ENCODE measurements at places on chromosomes 5 and 9.

- DNase-seq: no peak
These were observed 101.6 kb upstream of the APC start for GRCh38 chr5:112635771-112636731.

GRCh38 chr9:115671236-115671962 lies 482.2 kb upstream of the PAPPA start:
- DNase-seq: no peak

- DNase-seq: no peak
These were observed 180.5 kb downstream of the CEMIP2 start for GRCh38 chr9:71587576-71588362.

- no peak for DNase-seq
These were observed 23.9 kb downstream of the TLE1 start for GRCh38 chr9:81665322-81665871.

GRCh38 chr5:178196281-178196812 lies 8.0 kb upstream of the HNRNPAB start:
- no peak for DNase-seq

DNA sequence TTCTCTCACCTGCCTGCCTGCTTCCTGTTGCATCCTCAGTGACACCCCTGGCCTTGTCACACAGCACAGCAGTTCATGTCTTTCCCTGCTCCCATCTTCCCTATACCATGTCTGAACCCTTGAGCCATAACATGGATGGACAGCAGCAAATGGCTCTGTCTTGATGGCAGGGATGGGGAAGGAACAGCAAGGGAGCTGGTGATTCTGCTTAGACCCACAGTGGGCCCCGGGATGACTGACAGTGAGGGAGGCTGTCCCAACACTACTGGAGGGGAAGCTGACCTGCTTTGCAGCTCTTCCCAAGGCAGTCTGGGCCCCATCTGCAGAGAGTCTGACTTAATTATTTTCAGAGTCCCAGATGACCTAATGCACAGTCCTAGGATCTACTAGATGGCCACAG lies 48.2 kb downstream of the MARCHF3 start:
- DNase-seq: no peak

- no peak for DNase-seq
These were observed 53.7 kb downstream of the ZNF462 start for GRCh38 chr9:106916466-106917235.

- DNase-seq: no peak
These were observed 75.0 kb downstream of the NR2F1 start for GRCh38 chr5:93658044-93658443.

DNA sequence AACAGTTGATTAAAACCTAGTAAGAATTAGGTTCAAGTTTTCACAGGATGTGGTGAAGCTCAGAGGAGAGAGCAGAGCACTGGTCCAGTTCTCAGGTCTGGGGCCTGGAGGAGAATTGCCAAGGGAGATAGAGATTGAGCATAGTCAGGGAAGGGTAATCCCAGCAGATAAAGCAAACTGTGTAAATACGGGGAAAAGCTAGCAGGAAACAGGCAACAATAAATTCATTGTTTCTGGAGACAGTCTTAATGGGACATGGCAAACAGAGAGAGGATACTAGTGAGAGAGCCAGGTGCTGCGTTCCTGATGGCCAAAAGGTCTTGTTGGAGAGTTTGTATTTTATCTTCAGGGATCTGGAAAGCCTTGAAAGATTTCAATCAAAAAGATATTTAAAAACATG lies 333.0 kb downstream of the PDE4D start:
- no peak for DNase-seq

GRCh38 chr5:8981016-8981415 lies 564.9 kb downstream of the SEMA5A start:
- no peak for DNase-seq

DNA sequence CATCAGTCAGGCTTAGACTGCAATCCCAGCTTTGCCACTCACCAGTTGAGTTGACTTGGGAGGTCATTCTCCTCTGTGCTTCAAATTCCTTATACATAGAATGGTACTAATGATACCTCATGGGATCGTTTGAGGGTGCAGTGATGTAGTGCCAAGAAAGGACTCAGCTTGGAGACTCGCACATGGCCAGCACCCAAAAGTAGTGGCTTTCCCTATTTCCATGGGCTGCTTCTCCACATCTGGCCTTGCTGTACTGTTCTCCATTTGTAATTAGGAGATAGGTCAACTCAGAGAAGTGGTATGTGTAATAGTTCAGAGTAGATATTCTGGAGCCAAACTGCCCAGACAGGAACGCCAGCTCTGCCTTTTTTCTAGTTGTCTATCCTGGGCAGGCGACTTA lies 5.5 kb downstream of the CCL19 start:
- DNase-seq: no peak

DNA sequence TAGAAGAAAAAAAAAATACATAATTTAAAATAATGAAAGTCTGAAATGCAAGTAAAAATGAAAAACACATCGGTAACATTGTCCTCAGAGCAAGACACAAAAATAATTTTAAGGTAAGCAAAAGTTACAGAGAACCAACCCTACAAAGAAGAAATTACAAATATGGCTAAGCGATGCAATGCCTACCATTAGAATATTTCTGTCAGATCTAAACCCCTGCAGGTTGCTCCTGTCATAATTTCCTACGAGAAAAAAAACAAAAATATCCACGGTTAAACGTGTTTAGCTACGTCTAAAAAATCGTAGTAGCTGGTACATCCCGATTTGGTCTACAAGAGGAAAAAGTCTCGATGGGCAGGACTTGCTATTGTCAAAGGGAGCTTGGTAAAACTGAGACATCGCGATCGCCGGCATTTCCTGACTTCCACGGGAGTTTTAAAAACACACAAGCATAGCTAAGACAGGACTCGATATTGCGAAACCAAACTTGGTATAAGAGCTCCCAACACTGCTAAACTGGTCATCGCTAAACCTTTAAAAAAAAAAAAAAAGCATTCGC lies 1.1 kb upstream of the ANXA2R start:
- no peak for DNase-seq

GRCh38 chr9:134332841-134333233 lies 6.6 kb downstream of the RXRA start:
- no peak for DNase-seq

- no peak for DNase-seq
These were observed 235.5 kb downstream of the SLIT3 start for GRCh38 chr5:169065400-169065799.

- no peak for DNase-seq
These were observed 37.8 kb downstream of the UHRF2 start for GRCh38 chr9:6450641-6451375.

- DNase-seq: no peak
These were observed 7.5 kb downstream of the GABRB2 start for GRCh38 chr5:161539016-161539415.

GRCh38 chr9:84966876-84967830 lies 297.6 kb downstream of the NTRK2 start:
- no peak for DNase-seq

GRCh38 chr9:133957328-133957727 lies 34.8 kb downstream of the VAV2 start:
- no peak for DNase-seq

DNA sequence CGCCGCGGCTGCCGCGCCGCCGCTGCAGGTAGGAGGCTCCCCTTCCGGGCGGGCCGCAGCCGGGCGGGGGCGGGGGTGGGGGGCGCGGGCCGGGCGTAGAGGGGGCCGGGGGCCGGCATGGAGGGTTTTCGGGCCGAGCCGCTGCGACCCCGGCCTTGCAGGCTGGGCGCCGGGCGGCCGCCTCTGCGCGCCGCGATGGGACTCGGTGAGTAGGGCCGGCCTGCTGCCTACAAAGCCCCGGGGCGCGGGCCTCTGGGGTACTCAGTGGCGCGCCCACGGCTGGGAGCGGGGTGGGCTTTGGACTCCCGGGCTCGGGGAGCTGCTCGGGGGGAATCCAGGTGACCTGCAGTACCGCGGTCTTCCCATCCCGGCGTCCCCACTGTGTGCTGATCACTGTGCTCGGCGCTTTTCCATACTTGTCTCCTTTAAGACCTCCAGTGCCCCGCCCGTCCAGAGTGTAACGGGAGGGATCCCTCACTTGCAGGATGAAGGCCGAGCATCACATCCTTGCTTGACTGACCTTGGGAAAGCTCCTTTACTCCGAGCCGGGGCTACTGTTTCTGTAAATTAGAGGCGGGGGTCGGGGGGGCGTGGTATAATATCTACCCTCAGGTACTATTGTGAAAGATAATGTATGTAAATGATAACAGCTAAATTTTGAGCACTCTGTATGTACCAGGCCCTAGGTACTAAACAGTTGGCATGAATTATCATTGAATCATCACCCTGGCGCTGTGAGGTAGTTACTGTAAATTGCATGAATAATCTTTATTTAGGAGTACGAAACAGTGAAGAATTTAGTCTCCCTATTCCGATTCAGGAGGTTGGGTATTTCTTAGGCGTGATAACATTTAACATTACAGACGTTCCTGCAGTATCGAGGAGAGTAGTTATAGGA lies 672 bp downstream of the MSANTD3 start:
- no peak for DNase-seq

- no peak for DNase-seq
These were observed 157.5 kb downstream of the DMRT2 start for GRCh38 chr9:1207686-1208085.

- no peak for DNase-seq
These were observed 178.7 kb upstream of the NR3C1 start for GRCh38 chr5:143582176-143582575.

- DNase-seq: no peak
These were observed 39.0 kb downstream of the RGS3 start for GRCh38 chr9:113502427-113503034.

GRCh38 chr9:125119643-125120286 lies 23.6 kb downstream of the SCAI start:
- no peak for DNase-seq

DNA sequence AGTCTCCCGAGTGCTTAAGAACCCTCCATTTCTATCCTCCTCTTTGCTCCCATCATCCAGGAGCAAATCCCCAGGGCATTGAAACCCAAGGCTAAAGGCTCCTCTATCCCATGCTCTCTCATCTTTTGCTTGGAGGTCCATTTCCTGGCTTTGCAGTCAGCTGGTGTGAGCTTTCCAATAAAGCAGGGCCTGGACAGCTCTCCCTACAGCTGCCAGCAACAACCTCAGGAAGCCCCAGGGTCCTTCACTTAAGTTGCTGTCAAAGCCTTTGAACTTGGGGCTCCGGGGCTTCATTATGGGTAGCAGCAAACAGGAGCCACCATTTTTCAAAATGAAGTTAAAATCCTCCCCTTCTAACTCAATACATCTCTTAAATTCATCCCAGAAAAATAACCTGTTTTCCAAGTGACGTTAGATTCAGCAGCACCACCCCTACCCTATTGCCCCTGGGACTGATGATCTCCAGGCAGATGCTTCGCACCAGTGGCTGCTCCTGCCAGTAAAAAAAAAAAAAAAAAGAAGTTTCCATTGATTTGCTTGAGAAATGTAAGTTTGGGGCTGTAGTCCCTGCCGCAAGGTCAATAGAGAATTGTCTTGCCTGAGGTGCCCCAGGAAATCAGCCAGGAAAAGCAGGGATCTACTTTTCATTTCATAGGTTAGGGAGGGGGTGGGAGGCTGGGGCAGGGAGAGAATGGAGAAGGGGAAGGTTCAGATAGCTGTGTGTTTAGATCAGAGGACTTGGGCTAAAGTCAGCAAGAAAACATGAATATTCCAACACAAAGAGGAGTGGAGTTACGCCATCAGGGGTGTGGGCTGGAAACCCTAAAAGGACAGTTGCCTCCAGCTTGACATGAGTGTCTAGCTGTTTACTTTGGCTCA lies 83.8 kb upstream of the IL6ST start:
- no peak for DNase-seq

DNA sequence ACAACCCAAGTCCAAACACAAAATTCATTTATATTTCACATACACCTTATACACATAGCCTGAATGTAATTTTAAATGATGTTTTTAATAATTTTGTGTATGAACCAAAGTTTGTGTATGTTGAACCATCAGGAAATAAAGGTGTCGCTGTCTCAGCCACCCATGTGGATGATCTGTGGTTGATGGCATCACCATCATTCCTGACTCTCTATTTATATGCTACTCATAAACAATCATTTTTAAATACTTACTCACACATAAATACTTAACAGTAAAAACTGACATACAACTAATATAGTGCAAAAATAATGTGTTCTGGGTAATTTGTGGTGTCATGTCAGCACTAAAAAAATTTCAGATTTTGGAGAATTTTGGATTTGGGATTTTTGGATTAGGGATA lies 38.4 kb downstream of the SMC5 start:
- no peak for DNase-seq

DNA sequence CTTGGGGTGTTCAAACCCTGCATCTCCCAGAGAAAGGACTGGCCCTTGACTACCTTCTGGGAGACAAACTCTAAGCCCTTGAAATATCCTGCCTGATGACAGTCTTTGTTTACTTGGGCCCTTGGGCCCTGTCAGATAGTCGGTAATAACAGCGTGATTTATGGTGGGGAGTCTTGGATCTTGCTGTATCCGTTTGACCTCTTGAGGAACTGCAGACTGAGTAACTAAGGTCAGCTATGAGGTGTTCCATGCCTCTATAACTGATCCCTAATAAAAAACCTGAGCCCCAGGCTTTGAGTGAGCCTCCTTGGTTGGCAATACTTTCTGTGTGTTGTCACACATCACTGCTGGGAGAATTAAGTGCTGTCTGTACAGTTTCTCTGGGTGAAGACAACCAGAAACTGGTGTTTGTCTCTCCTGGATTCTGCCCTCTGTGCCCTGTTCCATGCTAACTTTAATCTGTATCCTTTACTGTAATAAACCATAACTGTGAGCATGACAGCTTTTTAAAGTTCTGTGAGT lies 56.2 kb upstream of the ANKRD33B start:
- no peak for DNase-seq

DNA sequence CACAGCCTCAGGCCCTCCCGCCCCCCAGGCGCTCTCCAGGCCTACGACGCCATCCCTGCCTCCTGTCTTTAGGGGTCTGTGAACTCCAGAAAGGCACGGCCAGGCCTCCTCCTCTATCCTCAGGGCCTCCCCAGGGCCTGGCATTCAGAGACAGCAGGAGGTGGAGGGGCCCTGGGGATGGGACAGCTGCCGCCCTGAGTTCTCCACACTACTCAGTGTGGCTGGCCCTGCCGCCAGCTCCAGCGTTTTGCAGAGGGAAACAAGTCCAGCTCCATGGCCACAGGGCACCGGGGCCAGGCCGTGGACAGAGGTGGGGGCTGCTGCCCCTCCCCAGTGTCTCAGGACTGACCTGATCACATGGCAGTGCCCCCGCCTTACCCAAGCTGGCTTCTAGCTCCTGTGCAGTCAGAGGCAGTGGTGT lies 16.4 kb downstream of the SH3GLB2 start:
- no peak for DNase-seq

GRCh38 chr9:126615245-126615790 lies 1.6 kb downstream of the LMX1B start:
- DNase-seq: no peak

GRCh38 chr9:13992138-13993088 lies 321.5 kb downstream of the NFIB start:
- DNase-seq: no peak

GRCh38 chr9:123353041-123353440 lies 3.0 kb upstream of the CRB2 start:
- no peak for DNase-seq

DNA sequence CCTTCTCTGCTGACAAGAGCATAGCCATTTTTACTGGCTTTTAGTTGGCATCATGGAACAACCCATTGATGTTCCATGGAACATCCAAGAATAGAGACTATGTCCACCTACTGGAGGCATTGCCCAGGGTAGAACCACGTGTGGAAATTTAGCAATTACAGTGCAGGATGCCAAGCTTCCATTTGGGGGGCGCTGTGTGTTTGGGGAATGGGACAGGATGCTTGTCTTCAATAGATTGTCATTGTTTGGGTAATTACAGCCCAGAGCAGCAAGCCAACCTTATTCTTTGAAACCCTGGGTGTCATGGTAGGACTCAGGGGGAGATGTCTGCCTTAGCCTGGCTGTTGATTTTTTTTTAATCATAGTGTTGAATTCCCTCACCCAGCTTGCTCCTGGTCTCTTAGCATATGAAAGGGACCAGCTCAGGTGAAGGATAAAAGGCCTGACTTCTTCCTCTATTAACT lies 171.1 kb downstream of the DOCK2 start:
- no peak for DNase-seq
